ENCODE measurements at places on chromosomes 3 and 15.
A peak's percentile ranks its signal among the peaks of the same experiment; 100 is the strongest.

DNA sequence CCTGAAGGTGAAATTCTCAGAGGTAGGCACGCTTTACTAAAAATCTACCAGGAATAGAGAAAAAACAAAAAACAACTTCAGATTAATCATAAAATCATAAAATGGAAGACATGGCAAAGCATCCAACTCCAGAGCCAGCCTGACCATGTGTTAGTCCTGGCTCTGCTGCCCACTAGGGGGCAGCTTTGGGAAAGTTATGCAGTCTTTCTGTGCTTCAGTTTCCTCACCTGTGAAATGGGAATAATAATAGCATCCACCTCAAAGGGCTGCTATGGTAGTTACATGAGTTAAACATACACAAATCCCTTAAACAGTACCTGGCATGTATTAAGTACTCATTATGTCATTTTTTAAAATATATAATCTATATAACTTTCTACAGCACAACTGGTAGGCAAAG, 52.3 kb downstream of the WNT5A start:
- peak; percentile 4 for DNase-seq

- no peak for DNase-seq
Observed at GRCh38 chr15:99440551-99441443, 125.0 kb upstream of the MEF2A start.

- peak; percentile 55 for DNase-seq
Observed at GRCh38 chr3:71584394-71585011, 975 bp upstream of the FOXP1 start.

DNA sequence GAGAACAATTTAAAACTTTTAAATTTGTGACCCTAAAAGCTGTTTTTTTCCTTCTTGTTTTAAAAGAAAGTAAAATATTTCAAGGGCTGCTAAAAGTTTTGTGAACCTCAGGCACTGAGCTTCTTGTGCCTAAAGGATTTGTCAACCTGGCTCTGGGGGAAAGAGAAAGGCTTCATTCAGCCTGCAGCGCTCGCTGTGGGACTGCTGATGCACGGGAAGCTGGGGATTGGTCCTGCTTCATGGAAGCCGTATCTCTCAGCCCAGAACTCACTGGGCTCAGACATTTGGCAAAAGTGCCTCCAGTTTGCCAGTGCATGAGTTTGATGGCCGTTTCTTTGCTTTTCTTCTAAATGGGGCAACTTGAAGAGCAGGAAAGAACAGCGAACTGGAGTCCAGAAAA, 30.8 kb downstream of the TPRG1 start:
- DNase-seq, result no peak

- no peak for DNase-seq
Observed at GRCh38 chr3:183489455-183490210, 61.2 kb upstream of the MCF2L2 start.

GRCh38 chr3:142801746-142802145, 77.9 kb downstream of the TRPC1 start:
- DNase-seq, result no peak

Data from AML-193 (cell line).